NCI-H774 (cell line): ENCODE measurements at places on chromosomes 12 and 14.

DNA sequence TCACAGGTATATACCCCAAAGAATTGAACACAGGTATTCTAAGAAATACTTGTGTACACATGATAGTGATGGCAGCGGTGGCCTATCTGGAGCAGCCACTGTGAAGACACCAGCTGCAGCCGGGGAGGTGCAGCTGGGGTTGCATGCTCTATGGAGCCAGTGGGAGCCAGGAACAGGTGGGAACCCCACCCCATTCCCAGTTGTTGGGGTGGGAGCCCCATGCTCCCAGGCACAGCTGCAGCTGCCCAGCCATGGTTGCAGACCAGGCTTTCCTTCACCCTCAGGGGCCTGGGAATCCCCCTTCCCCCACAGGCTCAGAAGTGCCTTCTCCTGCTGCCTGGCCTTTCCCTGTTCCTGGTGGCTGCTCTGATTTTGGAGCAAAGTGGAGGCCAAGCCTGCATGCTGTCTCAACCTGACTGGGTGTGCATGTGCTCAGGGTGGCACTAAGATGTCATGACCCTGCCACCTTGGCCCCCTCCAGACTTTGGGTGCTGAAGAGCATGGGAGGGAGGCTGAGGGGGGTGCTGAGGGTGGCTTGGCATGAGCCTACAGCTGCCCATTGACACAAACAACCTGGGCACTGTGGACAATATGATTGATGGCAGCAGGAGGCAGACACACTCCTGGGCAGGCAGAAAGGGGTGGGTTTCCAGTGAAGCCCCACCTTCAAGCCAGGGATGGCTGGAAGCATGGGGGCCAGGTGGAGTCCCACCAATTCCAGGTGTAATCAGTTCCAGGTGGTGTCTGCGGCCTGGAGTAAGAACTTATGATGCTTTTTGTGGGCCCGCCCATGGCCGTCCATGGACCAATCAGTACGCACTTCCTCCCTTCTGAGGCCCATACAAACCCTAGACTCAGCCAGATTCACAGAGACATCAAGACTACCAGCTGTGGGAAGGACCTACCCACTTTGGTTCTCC is 234.7 kb downstream of the ADGRD1 start:
- no peak for DNase-seq

DNA sequence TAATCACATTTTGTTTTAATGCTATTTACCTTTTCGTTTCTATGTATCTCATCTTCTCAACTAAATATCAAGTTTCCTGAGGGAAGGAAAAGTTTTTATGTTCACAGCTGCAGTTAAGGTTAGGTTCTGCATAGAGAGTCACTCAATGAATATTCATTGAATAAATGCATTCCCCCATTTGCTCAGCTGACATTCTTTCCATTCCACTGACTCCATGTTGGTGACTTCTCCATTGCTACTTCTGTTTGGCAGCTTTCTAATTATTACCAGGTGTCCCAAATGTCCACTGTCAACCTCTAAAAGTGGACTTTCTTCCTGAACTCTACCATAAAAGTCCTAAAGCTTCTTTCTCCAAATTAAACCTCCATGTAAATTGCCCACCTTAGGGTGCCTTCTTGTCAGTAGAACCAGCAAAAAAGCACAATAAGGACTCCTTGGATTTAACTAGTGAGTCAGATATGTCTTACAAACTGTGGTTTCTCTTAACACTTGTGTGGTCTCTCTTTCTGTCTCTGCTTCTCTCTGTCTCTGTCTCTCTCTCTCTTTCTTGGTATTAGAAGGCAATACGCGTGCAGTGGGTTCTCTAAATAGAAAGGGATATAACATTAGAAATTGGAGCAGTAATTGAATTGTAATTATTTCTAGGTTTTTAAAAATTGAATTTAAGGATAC is 85.9 kb downstream of the TMEM117 start:
- no peak for DNase-seq

DNA sequence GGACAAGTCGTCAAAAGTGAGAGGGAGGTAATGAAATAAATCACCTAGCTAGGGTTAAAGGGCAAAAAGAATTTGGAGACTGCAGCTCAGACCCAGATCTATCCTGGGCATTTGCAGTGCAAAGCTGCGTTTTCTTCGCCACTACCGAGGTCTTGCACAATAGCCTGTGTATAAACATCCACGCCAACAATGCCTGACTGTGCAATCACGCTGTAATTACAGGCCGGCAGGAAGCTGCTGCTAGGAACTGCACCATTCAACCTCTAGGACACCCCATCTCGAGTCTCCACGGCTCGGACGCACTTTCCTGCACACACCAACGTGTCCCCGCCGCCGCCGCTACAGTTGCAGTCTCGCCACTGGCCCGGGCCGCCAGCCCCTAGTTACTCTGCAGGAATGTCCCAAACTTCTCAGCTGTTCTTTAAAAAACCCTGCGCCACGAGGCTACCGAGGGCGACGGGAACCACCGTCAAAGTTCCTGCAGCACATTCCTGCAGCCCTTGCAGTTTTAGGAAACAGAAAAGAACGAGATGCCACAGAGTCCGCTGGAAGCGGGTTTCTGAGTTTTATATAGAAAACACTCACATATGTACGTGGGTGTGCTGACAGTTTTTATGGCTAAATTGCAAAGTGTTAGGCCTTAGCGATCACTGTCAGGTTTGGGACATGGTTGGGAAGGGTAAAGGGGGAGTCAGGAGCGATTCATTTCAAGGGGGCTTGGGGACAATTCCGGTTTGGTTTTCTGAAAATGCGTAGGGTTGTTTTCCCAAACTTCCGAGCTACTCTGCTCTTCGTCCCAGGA is 65.6 kb upstream of the PTGR2 start:
- DNase-seq: no peak

DNA sequence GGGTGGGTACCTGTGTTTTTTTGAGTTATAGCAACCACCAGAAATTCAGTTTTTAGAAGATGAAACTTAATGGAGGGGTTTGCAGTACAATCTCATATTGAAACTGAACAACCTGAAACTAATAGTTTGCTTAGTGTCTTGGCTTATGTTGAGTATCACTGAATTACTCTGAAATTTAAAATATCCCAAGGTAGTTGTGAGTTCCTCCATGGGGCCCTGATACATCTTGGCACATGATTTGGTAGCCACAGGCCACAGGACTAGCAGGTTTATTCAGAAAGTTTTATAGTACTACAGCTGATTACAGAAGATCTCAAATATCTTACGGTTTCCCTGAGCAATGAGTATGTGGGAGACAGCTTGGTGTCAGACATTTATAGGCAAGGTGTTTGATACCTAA is 10.4 kb downstream of the PTGES3 start:
- no peak for DNase-seq

GRCh38 chr14:32197919-32198318 is 3.9 kb upstream of the RNU6-7 start:
- no peak for DNase-seq

- no peak for DNase-seq
These were observed 3.7 kb downstream of the CCNB1IP1 start for GRCh38 chr14:20329355-20329754.

- DNase-seq: no peak
These were observed 463.2 kb downstream of the BCL11B start for GRCh38 chr14:98808494-98809407.
